AG20443 (cell line): ENCODE measurements at places on chromosomes 7 and 10.

DNA sequence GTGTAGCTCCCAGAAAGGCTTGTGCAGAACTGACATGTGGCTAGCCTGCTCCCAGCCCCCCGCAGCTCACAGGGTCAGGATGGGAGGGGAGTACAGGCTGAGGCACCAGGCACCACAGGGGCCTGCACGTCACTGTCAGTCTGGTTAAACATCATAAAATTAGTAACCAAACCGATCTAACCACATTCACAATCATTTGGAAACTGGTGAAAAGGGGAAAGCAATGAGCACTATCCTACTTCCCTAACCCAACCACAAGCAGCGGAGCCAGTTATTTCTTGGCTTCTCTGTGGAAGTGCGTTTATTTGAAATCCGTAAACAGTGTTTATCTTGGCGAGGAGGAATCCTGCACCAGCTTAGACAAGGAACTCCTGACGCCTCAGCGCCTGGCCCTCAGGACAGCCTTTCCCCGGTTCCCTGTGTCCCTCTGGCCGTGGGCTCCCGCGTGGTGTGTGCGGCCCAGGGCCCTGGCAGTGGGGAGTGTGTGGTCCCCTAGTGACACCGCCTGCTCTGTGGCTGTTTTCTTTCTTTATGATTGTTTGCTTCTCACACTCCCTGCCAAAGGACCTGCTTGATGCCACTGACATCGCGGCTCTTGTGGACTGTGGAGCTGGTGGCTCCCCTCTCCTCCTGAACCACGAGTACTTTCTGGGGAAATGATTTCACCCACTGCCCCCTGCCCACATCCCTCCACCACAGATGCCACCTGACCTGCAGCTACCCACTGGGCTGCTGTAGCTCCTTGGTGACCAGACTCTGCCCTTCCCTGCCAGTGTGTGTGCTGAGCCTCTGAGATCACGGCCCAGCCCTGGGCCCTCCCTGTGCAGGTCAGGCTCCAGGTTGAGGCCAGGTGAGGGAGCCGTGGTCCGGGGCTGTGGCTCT is 38.0 kb downstream of the INPP5A start:
- no peak for DNase-seq

DNA sequence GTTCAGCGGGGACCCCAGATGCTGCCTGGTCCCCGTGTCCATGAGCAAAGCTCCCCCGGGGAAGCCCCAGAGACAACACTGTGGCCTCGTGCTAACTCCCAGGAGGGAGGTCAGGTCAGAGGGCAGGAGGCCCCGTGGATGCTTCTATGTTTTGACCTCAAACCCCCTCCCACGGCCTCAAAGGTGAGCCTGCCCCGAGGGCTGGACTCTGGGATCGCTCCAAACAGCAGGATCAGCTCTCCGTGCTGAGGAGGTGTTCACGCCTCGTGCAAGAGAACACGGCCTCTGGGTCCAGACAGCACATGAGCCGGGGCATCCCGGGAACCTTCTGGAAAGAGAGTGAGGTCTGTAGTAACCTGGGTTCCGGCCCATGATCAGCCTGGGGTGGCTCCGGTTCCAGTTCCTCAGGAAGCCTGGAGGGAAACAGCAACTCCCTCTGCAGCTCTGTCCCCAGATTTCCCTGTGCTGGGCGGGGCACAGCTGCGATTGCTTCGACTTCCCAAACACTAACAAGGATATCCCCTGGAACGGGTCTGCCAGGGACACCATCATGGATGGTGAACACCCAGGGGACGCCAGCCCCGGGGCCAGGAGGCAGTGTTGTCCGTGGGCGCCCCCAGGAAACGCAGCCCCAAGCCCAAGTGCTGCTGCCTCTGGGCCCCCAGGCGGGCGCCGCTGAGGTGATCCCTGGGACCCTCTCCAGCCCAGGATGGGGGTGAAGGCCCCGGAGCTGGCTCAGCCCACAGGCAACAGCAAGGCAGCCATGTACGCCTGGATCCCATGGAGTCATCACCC is 18.0 kb upstream of the INPP5A start:
- no peak for DNase-seq

- peak; percentile 42 for DNase-seq
Measured at GRCh38 chr10:132588301-132589013, 50.9 kb downstream of the INPP5A start.

DNA sequence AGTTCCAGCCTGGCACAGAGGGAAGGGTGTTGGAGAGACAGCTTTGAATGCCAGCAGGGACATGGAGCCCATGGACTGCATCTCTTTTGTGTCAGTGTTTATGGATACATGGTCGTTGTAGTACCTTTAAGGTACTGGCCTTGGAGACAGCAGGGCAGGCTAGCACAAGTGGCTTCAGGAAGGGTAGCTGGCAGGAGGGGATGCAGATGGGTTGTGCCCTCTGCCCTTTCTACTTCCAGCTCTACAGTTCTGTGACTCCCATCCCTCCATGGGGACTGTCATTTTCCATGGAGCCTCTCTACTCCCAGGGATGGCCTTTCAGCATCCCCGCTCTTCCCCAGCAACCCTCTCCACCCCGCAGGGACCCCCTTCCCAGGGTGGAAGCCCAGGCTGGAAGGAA is 25.1 kb downstream of the POLL start:
- no peak for DNase-seq

DNA sequence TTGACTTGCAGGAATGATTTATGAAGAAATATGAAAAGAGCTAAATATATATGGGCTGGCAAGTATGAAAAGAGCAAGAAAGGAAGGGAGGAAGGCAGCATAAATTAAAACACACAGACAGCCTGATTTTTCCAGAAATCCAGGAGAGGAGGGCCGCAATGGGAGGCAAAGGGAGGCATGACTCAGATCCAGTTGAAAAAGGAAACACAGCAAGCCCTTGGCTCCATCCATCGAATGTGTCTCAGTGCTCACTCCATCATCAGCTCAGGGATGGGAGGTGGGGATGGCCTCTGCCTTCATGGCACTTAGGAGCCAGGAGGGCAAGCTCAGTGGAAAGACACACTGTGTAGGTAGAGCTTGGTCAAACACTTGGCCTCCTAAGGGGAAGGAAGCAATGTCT is 75.7 kb upstream of the PDZD8 start:
- DNase-seq: no peak

DNA sequence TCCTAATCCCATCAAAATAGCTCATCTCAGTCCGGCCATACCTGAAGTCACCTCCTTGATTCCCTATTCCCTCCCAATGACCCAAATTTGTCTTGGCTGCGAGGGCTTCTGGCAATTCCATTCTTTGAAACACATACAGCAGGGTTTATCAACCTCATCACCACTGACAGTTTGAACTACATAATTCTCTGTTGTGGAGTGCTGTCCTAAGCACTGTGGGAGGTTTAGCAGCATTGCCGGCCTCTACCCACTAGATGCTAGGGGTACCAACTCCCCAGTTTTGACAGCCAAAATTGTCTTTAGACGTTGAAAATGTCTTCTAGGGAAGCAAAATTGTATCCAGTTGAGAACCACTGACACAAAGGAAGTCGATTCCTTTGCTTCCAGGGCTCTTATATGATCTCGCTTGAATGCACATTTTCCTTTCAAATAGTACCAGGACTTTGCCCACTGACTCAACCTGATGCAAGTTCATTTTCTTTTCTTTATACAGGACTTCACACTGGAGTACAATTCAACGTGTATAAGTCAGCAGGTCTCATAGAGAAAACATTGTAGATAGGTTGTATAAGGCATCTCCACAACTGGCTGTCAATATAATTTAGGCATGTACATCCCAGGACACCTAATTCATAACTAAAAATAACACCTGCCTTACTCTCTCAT is 133.3 kb downstream of the STRA8 start:
- no peak for DNase-seq

DNA sequence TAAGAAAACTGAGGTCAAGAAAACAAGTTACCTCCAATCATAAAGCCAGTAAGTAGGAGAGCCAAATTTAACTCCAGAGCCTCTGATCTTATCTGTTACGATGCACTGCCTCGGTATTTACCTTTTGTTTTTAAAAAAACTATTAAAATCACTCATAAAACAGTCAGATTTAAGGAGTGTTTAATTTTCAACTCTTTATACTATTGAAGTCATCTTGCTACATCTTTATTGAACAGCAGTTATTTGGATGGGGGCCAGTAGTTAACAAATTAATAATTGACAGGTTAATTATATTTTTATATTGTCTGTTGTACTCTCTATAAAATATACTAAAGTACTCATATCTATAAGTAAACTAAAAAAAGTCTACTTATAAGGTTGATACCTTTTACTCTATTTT is 24.6 kb downstream of the ADIRF start:
- no peak for DNase-seq

DNA sequence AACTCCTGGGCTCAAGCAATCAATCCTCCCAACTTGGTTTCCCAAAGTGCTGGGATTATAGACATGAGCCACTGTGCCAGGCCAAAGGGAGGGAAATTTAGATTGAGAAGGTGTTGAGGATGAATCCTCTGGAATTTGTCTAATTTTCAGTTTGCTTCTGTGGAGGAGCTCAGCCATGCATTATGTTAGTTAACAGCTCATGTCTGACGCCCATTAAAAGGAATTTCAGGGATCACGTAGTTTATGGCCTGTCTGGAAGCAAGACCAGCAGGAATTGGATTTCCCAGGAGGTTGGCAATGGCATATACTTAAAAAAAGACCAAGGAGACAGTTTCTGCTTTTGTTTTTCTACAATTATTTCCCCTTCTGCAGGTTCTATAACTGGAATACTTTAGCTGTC is 165.7 kb downstream of the OTUD1 start:
- no peak for DNase-seq

- DNase-seq: no peak
Measured at GRCh38 chr10:9560976-9561375, 1456.7 kb upstream of the CELF2 start.

DNA sequence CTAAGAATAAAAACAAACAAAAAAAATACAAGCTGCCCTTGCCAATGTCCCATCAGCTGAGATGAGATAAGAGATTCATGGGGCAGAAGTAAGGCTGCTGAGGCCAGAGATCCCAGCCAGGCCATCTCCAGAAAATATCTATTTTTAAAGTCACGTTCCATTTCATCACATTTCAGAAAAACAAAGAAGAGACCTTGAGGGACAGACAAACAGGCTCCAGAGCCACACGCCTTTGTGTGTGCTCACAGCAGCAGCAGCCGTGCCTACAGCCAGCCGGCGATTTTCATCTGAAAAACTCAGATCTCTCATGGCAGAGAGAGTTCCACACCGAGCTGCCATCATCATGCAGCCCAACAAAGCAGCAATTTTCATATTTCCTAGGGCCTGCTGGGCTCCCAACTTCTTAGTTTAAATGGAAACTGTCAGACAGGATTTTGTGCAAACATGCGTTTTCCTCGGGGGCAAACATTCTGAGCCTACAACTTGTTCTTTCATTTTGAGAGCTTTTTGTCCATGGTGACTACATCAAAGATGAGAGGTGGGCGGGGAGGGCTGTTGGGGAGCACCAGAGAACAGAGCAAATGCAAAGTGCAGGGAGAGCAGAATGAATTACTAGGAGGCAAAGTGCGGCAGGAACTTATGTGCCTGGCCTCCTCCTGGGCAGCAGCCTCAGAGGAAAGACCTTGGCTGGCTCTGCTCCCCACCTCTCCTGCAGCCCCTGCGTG is 38.8 kb downstream of the DLG5 start:
- peak; percentile 53 for DNase-seq

GRCh38 chr10:12500381-12501303 is 151.3 kb downstream of the CAMK1D start:
- no peak for DNase-seq

DNA sequence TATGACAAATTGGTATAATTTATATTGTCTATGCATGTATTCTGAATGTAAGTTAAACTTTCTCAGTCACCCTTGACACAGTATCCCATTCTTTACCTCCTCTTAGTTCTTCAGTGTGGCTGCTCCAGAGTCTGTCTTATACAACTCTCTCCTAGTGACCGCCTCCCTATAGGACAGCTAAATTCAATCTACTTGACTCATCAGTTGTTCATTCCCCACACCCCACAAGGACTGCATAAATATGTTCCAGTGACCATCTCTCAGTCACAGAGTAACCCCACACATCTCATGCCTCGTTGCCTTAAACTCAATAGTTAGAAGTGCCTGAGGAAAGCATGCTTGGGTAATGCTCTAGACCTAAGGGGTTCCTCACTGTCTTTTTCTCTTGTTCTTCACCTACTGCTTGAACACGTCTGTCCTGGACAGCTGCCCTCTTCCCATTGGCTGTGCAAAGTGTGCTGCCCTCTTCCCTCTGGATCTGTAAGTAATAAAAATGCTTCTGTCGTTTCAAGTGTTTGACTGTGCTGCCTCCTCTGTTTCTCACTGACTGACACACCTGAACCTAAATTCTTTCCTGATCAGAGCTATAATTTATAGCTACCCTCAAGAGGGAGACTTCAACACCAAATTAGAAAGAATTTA is 494.6 kb upstream of the GRM3 start:
- DNase-seq: no peak

GRCh38 chr10:86060386-86061277 is 306.0 kb downstream of the GRID1 start:
- DNase-seq: no peak

DNA sequence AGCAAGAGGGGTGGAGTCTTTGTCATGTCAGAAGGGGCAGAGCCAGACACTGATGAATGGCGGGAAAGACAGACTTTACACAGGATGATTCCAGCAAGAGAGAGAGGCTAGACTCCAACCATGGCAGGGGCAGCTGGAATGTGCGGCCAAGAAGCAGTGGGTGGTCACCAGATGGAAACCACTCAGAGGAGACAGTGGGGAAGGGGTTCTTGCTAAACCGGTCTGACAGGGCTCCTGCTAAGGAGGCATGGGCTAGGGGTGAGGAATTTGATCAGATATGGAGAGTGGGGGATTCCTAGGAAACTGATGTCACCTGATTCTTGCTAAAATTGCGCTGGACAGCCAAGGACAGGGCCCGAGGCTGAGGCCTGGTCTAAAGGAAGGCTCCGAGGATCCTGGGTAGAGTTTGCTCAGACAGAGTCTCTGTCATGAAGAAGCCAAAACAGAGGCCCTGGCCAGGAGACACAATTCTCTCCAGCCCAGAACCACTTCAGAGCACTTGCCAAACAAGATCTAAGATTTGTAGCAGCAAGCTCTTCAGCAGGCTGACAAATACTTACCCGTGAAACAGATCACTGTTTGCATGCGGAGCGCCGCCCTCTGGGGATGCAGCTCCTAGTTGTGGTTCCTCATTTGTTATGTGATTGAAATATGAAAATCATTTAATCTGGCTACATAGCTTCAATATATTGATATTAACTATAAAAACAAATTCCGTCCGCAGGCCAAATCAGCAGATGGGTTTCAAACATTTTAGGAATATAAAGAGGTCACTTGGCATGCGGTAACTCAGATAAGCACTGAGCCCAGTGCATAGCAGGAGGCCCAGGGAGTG is 377.0 kb downstream of the TCERG1L start:
- no peak for DNase-seq

DNA sequence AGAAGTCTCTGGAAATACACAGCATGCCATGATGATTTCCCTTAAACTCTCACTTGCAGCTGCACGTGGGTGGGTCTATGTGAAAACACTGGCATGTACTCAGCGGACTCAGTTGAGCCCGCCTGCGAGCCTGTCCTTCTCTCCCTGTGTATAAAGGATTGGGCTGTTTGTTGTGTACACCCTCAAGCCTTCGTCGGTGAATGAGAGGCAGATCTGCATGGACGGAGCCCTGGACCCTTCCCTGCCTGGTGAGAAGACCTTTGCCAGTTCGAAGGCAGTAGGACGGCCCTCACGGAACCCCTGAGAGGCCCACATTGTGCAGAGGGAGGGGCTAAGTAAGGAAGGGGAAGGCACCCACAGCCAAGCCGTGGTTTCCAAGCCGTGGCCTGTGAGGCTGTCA is 121.2 kb downstream of the WDFY4 start:
- no peak for DNase-seq

- DNase-seq: no peak
Measured at GRCh38 chr7:158025686-158026600, 561.7 kb downstream of the PTPRN2 start.
